HTR-8/SVneo (cell line): ENCODE measurements at places on chromosomes 11 and 22.

- DNase-seq: no peak
Measured at GRCh38 chr22:47850644-47851151, 1088.2 kb downstream of the TBC1D22A start.

GRCh38 chr11:7530013-7530640 lies 16.3 kb downstream of the PPFIBP2 start:
- no peak for DNase-seq

DNA sequence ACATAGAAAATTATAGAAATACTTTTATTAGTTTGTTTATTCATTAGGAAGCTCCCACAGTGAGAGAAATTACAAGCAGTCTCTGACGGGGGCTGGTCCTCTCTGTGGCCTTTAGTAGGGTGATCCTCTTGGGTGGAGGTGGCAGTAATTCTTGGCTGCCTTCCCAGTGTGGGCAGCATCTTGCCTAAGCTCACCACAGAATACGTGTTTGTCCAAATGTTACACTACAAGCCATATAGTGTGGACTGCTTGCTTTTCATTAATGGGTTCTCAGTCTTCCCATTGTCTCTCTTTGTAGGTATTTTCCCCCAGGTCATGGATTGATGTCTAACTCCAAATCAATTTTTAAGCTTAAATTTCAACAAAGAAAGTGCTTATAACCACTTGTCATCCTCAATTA lies 43.3 kb downstream of the ENDOD1 start:
- DNase-seq: no peak

DNA sequence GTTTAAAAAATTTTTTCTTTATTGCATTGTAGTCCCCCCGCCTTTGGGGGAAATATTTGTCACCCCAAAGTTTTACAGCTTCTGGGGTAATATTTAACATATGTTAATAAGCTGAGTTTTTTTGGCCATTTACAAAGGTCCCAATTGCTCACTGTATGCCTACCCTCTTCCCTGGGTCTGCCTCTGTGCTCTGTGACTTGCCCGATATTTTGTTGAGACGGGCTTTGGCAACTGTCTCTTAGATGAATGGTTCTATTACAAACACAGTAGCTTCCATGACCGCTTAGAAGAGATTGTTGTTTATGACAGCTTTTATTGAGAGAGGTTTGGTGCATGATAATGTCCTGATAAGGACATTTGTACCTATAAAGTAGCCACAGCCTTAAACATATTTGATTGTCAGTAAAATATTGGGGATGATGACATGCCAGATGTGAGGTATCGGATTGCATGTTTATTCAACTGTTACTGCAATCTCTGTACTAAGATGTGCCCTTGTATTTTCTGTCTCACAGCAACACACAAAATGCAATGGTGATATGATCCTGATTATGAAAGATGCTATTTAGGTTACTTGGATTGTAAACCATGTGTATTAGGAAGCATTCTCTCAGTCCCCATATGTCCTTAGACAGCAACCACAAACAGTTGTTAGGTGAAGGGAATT lies 103.1 kb downstream of the TEAD1 start:
- peak; percentile 28 for DNase-seq

DNA sequence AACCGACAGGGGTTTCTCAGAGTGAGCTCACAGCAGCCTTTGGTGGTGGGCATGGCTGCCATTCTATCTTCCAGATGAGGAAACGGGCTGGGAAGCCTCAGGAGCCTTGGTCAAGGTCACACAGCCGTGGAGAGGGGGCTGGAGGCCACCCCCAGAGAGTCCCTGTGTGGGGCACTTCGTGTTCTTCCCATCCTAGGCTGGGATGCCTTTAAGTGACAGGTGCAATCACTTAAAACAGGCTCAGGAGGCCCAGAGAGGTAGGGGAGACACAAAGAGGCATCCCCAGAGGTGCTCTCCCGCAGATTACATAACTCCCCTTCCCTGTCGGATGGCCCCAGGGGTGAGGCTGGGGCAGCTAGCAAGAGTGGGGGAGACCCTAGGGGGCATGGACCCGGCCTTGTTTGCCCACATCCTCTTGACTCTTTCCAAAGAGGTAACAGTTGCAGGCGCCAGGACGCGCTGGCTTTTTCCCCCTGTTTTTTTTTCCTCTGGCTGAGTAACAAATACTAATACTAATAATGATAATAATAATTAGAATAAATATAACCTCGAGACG lies 17.5 kb upstream of the SHISAL1 start:
- DNase-seq: no peak

- DNase-seq: no peak
Measured at GRCh38 chr11:75945947-75946346, 130.9 kb downstream of the UVRAG start.

DNA sequence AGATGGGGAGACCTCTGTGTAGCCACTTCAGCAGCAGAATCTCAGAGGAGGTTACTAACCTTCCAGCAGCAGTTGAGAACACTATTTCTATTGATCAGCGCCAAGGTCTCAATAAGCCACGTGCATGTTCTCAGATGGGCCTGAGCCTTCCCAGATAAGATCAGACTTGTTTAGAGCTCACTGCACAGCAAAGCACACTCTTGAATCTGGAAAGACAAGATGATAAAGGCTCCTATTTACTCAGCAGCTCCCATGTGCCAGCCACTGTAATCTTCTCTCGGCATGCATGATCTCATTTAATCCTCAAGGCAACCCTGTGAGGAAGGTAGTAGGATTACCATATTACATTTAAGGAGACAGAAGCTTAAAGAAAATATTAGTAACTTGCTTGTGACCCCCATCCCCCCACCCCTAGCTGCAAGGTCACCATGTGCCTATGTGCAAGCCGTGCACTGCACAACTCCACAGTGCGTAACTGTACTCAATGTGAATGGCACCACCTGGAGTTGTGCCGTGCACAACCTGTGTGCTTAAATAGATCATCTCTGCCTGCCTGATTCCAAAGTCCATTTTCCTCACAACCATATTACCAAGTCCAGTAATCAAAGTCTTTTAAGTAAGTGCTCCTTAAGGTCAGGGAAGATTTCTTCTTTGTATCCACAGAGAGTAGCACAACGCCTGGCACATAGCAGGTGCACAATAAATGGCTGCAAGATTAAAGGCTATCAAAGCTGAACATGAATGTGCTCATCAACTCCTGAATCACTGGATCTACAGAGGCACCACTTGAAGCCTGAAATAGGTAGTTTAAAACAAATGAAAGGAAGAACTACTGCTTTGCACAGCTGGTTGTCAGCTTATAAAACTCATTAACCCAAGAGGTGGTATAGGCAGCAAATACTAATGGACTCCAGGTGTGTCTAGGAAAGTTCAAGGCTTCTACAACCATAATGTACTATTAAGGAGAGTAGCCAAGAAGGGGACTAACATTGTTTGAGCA lies 293.8 kb downstream of the BUD13 start:
- no peak for DNase-seq

DNA sequence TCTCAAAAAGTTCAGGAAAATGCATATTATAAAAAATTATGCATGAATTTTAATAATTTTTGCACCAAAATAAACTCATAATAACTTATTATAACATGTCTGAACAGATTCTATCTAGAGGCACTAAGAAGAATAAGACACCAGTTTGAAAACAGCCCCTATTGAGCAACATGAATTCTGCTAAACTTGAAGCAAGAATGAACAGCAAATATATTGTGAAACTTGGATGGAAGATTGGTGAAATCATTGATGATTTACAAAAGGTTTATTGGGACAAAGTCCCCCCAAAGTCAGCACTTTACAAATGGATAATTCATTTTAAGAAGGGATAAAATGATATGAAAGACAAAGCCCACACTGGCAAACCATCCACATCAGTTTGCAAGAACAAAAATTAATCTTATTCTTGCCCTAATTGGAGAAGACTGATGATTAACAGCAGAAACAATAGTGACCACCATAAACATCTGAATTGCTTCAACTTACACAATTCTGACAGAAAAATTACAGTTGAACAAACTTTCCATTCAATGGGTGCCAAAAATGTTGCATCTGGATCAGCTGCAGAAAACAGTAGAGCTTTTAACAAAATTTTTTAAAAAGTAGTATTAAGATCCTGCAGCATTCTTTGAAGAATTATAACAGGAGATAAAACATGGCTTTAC lies 257.5 kb upstream of the FAT3 start:
- DNase-seq: no peak

DNA sequence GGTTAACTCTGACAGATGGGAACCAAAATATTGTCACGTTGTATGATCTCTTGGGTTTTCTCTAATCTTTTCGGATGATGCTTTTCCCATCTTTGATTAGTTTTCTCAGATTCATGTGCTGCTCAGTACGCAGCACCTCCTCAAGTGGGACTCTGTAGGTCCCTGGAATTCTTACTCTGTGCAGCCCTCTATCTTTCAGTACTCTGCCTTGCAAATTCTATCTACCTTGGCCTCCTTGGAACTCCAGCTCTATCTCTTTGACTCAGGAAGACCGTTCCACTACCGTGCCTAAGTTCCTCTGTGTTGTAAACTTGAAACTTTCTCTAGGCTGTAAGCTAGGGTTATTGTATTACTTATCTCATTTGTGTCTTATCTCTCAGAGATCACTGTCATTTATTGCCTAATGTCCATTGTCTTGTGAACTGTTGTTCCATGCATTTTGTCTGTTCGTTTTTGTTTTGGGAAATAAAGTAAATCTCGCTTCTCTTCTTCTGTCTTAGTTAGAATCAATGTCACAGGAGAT lies 20.1 kb upstream of the CHORDC1 start:
- no peak for DNase-seq

GRCh38 chr11:121592708-121593107 lies 139.9 kb upstream of the SORL1-AS1 start:
- no peak for DNase-seq

- no peak for DNase-seq
Measured at GRCh38 chr22:43077121-43077877, 11.9 kb downstream of the TTLL1 start.

GRCh38 chr22:45014654-45015053 lies 4.8 kb upstream of the PHF21B start:
- no peak for DNase-seq

- no peak for DNase-seq
Measured at GRCh38 chr11:108933630-108934029, 268.8 kb downstream of the DDX10 start.

GRCh38 chr11:43930868-43931716 lies 11.3 kb upstream of the C11orf96 start:
- no peak for DNase-seq

DNA sequence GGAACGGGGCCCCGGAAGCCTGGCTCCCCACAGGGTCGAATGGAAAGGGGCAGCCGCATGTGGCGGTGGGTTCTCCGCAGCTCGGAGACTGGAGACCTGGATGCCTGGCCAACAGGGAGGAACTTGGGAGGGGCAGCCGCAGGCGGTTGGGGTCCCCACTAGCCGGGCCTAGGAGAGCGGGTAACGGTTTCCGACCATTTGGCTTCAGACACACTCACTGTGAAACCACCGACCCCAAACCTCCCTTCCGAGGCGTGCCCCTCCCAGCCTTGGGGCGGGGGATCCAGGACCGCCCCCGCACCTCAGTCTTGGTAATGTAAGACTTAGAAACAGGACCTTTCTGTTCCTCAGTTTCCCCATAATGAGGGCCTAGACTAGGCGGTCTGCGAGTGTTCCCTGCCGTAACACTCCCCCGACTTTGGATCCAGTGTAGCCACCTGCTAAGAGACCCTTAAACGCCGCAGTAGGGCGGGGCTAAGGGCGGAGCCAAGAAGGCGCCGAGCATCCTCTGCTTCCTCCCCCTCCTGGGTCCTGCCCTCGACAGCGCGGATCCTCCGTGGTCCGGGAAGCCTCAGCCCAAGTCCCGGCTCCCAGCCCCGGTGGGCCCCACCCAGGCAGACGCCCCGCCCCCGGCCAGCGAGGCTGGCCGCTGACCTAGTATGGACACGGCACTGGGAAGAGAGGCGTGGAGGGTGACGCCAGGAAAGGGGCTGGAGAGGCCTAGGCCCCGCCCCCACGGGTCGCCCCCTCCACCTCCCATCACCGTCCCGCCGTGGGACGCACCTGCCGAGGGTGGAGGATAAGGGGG lies 1.8 kb upstream of the RASGRP2 start:
- no peak for DNase-seq

- DNase-seq: no peak
Measured at GRCh38 chr22:37345863-37346504, 63.7 kb downstream of the CYTH4 start.

DNA sequence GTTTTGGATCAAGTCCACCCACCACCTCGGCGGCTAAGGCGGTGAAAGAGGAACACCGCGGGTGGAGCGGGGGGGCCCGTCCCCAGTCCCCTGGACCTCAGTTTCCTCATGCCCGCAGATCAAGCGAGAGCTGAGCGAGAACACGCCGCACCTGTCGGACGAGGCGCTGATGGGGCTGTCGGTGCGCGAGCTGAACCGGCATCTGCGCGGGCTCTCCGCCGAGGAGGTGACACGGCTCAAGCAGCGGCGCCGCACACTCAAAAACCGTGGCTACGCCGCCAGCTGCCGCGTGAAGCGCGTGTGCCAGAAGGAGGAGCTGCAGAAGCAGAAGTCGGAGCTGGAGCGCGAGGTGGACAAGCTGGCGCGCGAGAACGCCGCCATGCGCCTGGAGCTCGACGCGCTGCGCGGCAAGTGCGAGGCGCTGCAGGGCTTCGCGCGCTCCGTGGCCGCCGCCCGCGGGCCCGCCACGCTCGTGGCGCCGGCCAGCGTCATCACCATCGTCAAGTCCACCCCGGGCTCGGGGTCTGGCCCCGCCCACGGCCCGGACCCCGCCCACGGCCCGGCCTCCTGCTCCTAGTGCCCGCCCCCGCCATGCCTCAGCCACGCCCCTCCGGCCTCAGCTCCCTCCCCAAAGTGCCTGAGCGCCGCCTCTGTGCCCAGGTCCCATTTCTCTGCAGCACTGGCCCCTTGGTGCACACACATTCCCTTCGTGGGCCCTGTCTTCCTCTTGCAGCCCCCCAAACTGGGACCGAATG lies 12.7 kb downstream of the MAFF start:
- no peak for DNase-seq

- no peak for DNase-seq
Measured at GRCh38 chr11:1459764-1460395, 26.7 kb downstream of the MOB2 start.

DNA sequence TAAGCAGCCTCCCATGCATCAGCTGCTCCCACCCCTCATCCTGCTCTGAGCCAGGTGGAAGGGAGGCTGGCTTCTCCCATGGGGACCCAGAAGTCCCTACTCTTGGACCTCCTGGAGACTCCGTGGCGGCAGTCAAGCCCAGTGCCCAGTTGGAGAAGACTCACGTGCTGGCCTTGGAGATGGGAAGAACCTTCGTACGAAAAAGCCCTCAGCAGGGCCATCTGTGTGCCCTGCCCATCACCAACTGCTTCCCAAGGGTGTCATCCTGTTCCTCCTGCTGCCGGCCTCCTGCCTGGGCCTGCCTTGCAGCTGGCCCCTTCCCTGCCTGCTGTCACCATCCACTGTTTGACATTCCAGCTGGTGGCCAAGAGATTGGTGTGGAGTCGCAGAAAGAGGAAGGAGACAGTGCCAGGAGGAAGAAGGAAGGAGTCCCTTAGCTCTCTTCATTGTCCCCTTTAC lies 28.0 kb downstream of the ARHGAP1 start:
- DNase-seq: no peak

DNA sequence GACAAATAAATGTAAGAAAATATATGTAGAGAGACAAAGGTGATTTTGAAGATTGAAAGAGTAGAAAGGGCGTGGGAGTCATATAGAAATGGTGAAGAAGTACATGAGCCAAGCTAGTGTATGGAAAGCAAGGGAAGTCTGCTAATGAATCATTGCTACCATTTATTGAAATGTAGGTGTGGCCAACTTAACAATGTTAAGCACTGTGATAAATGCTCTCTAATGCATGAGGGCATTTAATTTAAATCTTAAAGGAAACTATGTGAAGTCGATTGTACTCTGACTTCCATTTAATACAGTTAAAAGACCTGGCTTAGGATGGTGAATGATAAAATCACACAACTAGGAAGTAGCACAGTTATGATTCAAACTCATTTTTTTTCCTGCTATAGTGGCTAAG lies 219.9 kb downstream of the CASP12 start:
- no peak for DNase-seq
